ENCODE measurements at places on chromosomes 7 and 10. TPM values are rescaled to one million over a fixed set of nuclear protein-coding genes. Genes with fewer than 3 reads are reported as not detected.
A peak's percentile ranks its signal among the peaks of the same experiment; 100 is the strongest.

The RNF148 gene
- total RNA-seq: 4.9 TPM

The KEL gene
- not detected for total RNA-seq

The OR2A1 gene
- not detected for total RNA-seq

The EIF5AL1 gene
- not detected for total RNA-seq

The PDIA4 gene
- 140 TPM for total RNA-seq

The C10orf90 gene
- not detected for total RNA-seq

GRCh38 chr10:89556600-89556999 is 21.2 kb upstream of the SLC16A12 start:
- H3K27ac ChIP-seq: no peak overlapping the region
- H3K4me1 ChIP-seq: peaks cover 26% of the 10 kb centered on the region
- H3K4me3 ChIP-seq: no peak overlapping the region
- no peaks in the 10 kb centered on the region for H3K27me3 ChIP-seq
- H3K36me3 ChIP-seq: no peaks in the 10 kb centered on the region

DNA sequence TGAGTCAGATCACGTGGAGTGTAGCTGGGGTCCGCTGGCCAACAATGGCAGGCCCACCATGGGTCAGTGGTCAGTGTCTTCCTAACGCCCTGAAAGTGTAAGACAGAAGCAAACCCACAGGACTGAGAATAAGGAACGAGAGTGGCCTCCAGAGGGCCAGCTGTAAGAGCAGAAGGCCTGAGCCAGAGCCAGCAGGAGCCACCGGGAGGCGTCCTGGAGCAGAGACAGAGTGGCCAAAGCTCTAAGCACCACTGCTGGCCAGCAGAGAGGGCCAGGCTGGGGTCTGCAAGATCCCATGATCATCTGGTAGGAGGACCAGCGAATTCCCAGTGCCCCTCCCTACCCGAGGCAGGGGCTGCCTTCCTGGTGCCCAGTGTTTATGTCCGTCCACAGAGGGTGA is 9.2 kb downstream of the CCDC201 start:
- DNase-seq: no peak
- no peak overlapping the region for H3K27ac ChIP-seq
- no peak overlapping the region for H3K4me3 ChIP-seq
- H3K27me3 ChIP-seq: no peaks in the 10 kb centered on the region
- H3K4me1 ChIP-seq: no peaks in the 10 kb centered on the region
- H3K36me3 ChIP-seq: no peaks in the 10 kb centered on the region

DNA sequence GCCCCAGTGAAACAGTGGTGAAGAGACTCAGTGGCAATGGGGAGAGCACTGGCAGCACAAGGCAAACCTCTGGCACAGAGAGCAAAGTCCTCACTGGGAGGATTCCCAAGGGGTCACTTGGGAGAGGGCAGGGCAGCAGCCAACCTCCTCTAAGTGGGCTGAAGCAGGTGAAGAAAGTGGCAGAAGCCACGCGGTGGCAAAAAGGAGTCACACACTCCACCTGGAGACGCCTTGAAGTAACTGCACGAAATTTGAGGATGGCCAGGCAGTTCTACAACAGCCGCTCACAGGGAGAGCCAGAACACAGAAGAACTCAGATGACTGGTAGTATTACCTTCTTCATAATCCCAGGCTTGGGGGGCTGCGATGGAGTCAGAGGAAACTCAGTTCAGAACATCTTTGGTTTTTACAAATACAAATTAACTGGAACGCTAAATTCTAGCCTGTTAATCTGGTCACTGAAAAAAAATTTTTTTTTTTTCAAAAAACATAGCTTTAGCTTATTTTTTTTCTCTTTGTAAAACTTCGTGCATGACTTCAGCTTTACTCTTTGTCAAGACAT is 574 bp upstream of the IL6 start:
- peak; percentile 51 for DNase-seq
- H3K4me3 ChIP-seq: no peak overlapping the region

- no peak overlapping the region for H3K4me3 ChIP-seq
- no peaks in the 10 kb centered on the region for H3K36me3 ChIP-seq
- DNase-seq: no peak
- peaks cover 3% of the 10 kb centered on the region for H3K4me1 ChIP-seq
Observed at GRCh38 chr7:144796919-144797318, 38.9 kb downstream of the TPK1 start.

- no peaks in the 10 kb centered on the region for H3K27me3 ChIP-seq
- H3K27ac ChIP-seq: no peak overlapping the region
- no peaks in the 10 kb centered on the region for H3K36me3 ChIP-seq
- no peak for DNase-seq
- H3K4me3 ChIP-seq: no peak overlapping the region
Observed at GRCh38 chr7:96720843-96721242, 11.2 kb upstream of the SEM1 start.

- no peaks in the 10 kb centered on the region for H3K36me3 ChIP-seq
- no peak for DNase-seq
- H3K27ac ChIP-seq: no peak overlapping the region
Observed at GRCh38 chr7:150411606-150412005, 32.5 kb downstream of the ZNF775 start.

GRCh38 chr7:18313965-18314364 is 181.6 kb upstream of the HDAC9 start:
- no peak for DNase-seq
- H3K4me3 ChIP-seq: no peak overlapping the region
- no peak overlapping the region for H3K27ac ChIP-seq
- H3K27me3 ChIP-seq: no peaks in the 10 kb centered on the region
- H3K36me3 ChIP-seq: no peaks in the 10 kb centered on the region
- no peaks in the 10 kb centered on the region for H3K4me1 ChIP-seq

DNA sequence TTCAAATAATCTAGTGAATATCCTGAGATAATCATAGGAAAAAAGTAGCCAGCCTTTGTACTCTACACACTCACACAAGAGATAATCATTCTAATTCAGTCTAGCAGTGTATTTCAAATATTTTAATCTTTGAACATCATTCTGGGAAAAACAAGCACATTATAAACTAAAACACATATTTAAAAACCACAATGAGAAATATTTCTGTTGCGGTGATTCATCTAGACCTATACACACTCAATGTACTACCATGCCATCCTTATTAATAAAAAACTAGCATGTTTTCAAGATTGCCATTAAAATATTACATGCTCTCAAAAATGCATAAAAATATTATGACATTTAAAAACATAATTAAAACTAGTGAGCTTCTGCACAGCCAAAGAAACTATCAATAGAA is 11.8 kb downstream of the COG5 start:
- no peak overlapping the region for H3K27ac ChIP-seq
- H3K27me3 ChIP-seq: no peaks in the 10 kb centered on the region
- H3K36me3 ChIP-seq: peaks cover 5% of the 10 kb centered on the region
- no peaks in the 10 kb centered on the region for H3K4me1 ChIP-seq
- no peak overlapping the region for H3K4me3 ChIP-seq
- no peak for DNase-seq

DNA sequence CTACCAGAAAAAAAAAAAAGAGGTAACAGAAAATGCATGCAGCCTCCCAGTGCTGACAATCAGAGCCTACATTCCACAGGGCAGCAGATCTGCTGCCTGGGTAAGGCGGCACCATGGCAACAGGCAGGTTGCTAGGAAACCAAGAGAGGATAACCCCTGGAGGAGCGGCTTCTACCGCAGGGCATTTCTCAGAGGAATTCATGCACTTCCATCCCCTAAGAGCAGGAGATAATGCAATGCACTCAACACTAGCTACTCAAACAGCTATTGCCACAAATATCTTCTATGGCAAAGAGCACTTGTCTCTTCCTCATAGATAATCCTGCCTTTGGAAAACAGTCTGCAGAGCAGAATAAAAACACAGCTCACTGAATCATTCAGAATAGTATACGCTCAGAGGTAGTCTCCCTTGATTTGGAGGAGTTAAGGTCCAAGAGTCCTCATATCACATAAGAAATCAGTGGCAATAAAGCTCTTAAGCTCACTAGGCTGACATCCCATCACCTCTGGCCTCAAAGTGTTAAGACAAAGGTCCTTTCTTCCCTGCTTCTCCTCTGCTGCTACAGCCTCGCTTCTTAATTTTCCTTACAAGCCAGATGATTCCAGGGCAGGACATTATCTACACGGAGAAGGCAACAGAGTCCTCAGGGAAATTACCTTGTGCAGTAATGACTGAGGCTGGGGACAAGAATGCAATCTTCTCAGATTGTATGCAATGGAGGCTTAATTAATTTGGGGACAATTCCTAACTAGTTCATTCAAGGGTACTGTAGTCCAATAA is 10.7 kb downstream of the PSAP start:
- H3K27ac ChIP-seq: no peak overlapping the region
- no peak overlapping the region for H3K4me3 ChIP-seq
- H3K27me3 ChIP-seq: no peaks in the 10 kb centered on the region
- DNase-seq: peak; percentile 70

DNA sequence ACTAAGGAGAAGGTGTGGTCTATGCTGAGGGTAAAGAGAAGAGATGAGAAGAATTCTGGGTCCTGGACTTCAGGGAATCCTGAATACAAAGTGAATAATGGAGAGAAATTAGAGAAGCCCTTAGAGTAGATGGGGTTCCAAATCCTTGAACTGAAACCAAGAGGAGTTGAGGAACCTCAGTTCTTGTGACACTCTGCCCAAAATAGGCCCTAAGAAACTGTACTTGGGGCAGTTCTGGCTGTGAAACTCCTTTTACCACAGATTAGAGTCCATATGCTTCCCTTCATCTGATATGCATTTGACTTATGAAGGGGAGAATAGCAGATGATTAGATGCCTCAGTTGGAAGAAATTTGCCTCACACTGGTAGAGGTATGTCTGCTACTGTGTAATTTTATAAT is 19.0 kb downstream of the TES start:
- no peak for DNase-seq
- H3K27me3 ChIP-seq: no peaks in the 10 kb centered on the region
- H3K4me1 ChIP-seq: peaks cover 44% of the 10 kb centered on the region
- no peaks in the 10 kb centered on the region for H3K36me3 ChIP-seq
- H3K4me3 ChIP-seq: no peak overlapping the region
- peak overlapping the region; percentile 47 for H3K27ac ChIP-seq

DNA sequence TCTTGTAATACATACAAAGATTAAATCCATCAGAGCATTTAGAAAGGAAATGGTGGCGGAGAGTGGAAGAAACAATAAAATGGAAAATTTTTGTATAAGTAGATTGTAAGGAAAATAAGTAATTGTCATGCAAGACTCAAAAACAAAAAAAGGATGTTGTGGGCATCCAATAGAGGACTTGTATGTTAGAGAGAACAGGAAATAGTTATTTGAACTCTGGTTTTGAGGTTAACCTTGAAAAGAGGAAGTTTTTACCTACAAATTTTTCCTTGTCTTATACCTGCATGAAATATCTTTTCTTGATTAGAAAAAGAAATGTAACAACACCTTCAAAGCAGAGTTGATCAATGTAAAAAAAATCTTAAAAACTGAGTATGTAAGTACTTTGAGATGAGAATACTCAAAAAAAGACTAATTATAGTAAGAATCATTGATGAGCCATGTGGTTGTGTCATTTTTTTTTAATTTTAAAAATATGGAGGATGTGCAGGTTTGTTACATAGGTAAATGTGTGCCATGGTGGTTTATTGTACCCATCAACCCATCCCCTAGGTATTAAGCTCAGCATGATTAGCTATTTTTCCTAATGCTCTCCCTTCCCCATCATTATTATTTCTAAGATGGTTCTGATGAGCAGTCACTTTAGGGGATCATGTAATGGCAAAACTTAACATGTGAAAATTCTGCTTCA is 11.9 kb downstream of the TMEM106B start:
- no peak for DNase-seq
- no peaks in the 10 kb centered on the region for H3K27me3 ChIP-seq
- H3K4me1 ChIP-seq: peaks cover 4% of the 10 kb centered on the region
- no peak overlapping the region for H3K4me3 ChIP-seq
- no peak overlapping the region for H3K27ac ChIP-seq
- no peaks in the 10 kb centered on the region for H3K36me3 ChIP-seq

- no peaks in the 10 kb centered on the region for H3K27me3 ChIP-seq
- H3K36me3 ChIP-seq: no peaks in the 10 kb centered on the region
- no peak overlapping the region for H3K4me3 ChIP-seq
- DNase-seq: no peak
- H3K27ac ChIP-seq: no peak overlapping the region
- H3K4me1 ChIP-seq: no peaks in the 10 kb centered on the region
Observed at GRCh38 chr10:53209944-53210611, 437.5 kb upstream of the MBL2 start.

DNA sequence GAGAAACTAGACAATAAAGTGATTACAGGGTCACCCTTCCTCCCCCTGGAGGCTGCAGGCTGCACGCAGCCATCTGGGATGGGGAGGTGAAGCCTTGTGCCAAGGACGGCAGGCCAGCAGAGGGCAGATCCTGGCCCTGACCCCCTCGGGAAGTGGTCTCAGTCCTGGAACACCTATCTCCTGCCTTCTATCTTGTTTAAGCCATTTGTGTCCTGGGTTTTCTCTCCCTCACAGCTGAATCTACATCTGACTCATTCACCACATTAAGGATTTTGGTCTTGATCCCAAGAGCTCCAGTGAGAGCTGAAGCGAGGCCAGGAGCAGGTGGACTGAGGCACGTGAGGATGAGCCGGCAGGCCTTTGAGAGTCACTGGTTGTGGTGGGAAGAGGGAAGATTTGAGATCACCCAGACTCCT is 16.4 kb upstream of the PARP12 start:
- peaks cover 25% of the 10 kb centered on the region for H3K4me1 ChIP-seq
- H3K27me3 ChIP-seq: no peaks in the 10 kb centered on the region
- no peak overlapping the region for H3K4me3 ChIP-seq
- DNase-seq: peak; percentile 64
- H3K27ac ChIP-seq: peak overlapping the region; percentile 0

DNA sequence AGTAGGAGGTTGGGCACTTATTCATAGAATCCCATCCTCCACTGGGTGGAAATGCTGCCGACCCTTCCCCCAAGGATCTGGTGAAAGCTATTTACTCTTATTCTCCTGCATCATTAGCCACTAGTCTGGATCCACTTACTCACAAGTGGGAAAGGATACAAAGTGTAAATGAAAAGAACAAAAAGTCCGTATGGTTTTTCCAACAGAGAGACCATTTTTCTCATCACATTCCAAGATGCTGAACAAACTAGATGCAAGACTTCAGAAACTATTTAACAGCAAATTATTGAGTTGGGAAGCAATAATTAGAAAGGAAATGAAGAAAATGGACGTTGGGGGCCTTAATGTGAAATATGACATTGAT is 242.4 kb upstream of the GLI3 start:
- H3K27me3 ChIP-seq: no peaks in the 10 kb centered on the region
- DNase-seq: no peak
- no peak overlapping the region for H3K4me3 ChIP-seq
- no peaks in the 10 kb centered on the region for H3K36me3 ChIP-seq
- no peak overlapping the region for H3K27ac ChIP-seq

DNA sequence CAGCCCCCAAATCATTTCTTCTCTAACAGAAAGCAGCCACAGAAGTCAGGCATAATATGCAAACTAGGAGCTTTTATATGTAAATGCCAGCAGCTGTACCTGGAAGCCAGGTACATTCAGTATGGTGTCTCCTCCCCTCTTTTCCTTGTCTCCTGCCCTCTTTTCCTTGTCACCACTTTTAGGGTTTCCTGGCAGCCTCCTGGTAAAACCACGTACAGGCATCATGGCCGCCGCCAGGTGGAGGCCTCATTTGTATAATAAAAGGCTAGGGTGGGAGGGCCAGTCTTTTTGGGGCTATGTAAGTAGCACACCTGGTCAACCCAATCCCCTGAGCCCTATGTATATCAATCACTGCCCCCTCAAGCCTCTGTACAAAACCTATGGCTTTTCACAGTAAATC is 28.7 kb downstream of the PDZD8 start:
- no peaks in the 10 kb centered on the region for H3K36me3 ChIP-seq
- no peak overlapping the region for H3K27ac ChIP-seq
- DNase-seq: no peak
- H3K27me3 ChIP-seq: no peaks in the 10 kb centered on the region
- H3K4me3 ChIP-seq: no peak overlapping the region
- peaks cover 41% of the 10 kb centered on the region for H3K4me1 ChIP-seq
